ENCODE measurements at places on chromosomes 1 and 21. TPM values are rescaled to one million over a fixed set of nuclear protein-coding genes. Genes with fewer than 3 reads are reported as not detected.

The LIN28A gene
- total RNA-seq, result not detected

The CYP4Z1 gene
- total RNA-seq, result 0.10 TPM

The CFAP74 gene
- not detected for total RNA-seq

The SPRR3 gene
- total RNA-seq, result not detected

The C1orf116 gene
- not detected for total RNA-seq

The RAB29 gene
- total RNA-seq, result 26.5 TPM

The RHD gene
- total RNA-seq, result not detected

The MASP2 gene
- total RNA-seq, result not detected

The LRRC3 gene
- 3.2 TPM for total RNA-seq

The DLGAP3 gene
- 0.12 TPM for total RNA-seq

The TNFRSF14 gene
- 23.1 TPM for total RNA-seq

The SLC9C2 gene
- not detected for total RNA-seq

The INTS3 gene
- total RNA-seq, result 28.3 TPM

Data from cardiac ventricle fibroblast (primary cell).